Vagina (tissue), 2 donors: ENCODE measurements at places on chromosomes 1 and 21.

DNA sequence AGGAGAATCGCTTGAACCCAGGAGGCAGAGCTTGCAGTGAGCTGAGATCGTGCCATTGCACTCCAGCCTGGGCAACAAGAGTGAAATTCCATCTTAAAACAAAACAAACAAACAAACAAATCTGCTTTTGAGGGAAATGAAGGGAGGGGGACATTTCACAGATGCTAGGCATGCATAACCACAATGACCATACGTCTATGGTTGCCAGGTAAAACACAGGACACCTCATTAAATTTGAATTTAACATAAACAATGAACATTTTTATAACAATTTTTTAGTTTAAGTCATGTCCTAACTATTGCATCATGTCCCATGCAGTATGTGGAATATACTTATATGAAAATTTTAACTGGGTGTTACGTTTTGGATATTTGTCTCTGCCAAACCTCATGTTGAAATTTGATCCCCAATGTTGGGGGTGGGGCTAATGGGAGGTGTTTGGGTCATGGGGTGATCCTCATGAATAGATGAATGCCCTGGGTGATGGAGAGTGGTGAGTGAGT is 31.0 kb upstream of the ZBTB18 start:
- DNase-seq: no peak

GRCh38 chr1:30670240-30671060 is 52.9 kb downstream of the MATN1 start:
- no peak for DNase-seq

- DNase-seq: no peak
Observed at GRCh38 chr21:41901099-41901498, 22.0 kb upstream of the PRDM15 start.

GRCh38 chr1:230693221-230693620 is 20.7 kb downstream of the AGT start:
- DNase-seq: no peak

- no peak for DNase-seq
Observed at GRCh38 chr1:160830321-160831153, 32.1 kb downstream of the CD244 start.

- no peak for DNase-seq
Observed at GRCh38 chr21:14864211-14865021, 200.4 kb downstream of the NRIP1 start.

DNA sequence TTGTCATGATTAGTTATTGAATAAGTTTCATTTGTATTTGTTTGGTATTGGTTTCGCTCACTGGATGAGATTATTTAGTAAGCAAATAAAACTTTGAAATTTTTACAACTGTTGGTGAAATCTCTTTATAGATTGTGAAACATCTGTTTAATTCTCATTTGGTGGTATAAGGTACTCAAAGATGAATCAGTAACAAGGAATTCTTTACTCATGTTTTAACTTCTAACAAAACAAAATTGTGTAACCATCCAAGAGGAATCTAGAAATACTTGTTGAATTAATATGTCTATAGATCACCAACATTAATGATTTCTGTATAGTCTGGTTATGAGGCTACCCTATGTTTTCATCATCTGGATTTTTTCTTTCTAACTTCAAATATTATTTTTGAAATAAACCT is 62.8 kb upstream of the USP25 start:
- DNase-seq: no peak

DNA sequence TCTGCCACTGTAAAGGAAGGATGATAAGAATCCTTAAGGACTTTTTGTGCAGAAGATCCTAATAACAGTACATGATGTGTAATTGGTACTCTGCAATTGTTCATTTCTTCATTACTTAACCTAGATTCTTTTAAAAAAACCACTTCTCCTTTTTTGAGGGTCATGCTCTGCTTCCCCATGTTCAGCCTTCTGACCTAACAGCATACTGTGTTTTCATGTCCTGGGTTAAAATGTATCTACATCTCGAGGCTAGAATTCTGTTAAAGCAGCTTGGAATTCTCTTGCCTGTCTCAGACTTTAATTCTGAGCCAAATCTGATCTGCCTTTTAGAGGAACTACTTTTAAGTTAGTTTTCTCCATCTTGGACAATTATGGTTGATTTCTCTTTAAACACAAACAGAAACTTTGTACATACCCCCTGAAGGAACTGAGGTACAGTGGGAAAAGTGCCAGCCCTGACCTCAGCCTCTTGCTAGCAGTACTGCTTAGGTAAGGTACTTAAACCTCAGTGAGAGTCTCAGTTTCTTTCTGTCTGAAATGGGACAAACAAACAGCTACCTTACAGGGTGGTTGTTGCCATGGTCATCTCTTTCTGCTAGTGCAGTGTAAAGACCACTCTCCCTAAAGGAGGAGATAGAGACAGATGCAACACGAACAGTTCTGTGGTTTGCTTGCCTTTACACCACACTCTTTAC is 103.2 kb upstream of the DYNLT5 start:
- no peak for DNase-seq

DNA sequence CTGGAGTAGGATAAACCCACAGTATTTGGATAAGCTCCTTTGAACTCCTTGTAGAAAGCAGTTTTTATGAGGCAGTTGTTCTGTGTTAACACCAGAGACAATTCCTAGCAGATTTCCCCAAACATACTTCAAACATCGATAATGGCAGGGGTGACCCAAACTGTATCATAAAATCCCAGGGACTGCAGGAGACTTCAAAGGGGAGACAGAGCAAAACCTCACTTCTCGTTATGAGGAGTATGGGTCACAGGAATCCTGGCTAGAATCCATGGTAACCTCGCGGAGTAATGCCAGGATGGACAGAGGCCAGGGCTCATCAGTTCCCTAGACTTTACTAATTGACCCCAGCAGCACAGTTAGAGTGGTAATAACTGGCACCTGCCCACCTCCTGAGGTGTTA is 148.0 kb downstream of the DHRS3 start:
- DNase-seq: no peak

DNA sequence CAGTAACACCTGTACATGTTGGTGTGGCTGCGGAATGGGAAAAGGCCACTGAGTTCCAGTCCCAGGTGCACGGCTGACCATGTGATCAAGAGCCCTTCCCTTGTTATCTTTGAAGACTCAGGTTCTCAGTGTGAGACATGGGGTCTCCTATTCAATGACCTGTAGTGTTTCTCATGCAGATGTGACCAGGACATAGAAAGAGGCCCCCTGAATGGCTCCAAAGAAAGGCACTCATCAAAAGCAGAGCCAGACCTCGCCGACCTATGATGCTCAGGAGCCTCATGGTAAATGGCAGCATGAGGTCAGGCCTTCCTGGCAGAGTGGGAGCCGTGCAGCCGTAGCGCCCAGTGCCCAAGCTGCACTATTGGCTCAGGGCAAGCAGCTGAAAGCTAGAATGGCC is 42.3 kb upstream of the HAO2 start:
- no peak for DNase-seq

DNA sequence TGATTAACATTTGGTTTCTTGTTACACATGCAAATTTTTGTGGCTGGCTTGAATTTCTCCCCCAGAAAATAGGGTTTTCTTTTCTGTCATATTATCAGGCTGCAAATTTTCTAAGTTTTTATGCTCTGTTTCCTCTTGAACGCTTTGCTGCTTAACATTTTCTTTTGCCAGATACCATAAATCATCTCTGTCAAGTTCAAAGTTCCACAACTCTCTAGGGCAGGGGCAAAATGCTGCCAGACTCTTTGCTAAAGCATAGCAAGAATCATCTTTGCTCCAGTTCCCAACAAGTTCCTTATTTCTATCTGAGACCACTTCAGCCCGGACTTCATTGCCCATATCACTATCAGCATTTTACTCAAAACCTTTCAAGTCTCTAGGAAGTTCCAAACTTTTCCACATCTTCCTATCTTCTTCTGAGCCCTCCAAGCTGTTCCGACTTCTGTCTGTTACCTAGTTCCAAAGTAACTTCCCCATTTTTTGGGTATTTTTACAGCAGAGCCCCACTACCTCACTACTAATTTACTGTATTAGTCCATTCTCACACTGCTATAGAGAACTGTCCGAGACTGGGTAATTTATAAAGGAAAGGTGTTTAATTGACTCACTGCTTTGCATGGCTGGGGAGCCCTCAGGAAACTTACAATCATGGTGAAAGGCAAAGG is 486.9 kb upstream of the NCAM2 start:
- DNase-seq: no peak

GRCh38 chr21:29218749-29219148 is 80.0 kb upstream of the BACH1 start:
- DNase-seq: no peak

- no peak for DNase-seq
Observed at GRCh38 chr21:41506611-41507520, 1.1 kb downstream of the TMPRSS2 start.

DNA sequence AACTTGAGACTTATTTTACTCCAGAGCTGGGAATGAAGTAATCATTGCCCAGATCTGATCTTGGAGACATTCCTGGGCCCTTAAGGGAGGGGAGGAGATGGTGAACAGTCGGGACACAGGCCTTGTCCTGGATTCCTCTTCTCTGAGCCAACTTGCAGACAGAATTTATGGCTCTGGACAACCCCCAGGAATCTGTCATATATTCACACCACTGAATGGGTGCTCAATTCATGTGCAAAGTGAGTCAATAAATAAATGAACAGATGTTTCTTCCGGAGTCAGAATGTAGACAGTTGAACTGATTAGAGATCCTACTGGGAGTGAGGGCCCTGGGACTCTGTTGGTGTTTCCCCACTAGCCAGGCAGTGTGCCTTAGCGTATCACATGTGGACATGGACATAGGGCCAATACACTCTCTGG is 2.6 kb downstream of the TUFT1 start:
- DNase-seq: no peak

DNA sequence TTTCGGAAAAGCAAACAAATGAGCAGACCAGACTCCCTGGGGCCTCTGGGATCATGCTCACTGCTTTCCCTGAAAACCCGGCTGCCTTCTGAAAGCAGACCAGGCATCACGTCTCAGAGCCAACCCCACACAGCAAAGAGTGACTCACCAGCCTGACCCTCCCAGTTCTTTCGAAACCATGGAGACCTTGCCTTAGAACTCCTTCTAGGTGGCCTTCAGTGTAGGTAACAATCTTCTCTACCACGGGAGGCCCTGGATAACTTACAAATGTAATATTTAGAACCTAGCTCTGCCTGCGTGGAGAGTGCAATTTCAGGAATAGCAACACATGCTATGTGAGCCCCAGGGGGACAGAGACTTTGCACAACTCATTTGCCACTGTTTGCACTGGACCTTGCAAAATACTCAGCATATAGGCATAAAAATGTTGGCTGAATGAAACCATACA is 105.2 kb downstream of the SUSD4 start:
- DNase-seq: peak; percentile 12

- no peak for DNase-seq
Observed at GRCh38 chr1:9371391-9371935, 78.8 kb downstream of the SPSB1 start.

DNA sequence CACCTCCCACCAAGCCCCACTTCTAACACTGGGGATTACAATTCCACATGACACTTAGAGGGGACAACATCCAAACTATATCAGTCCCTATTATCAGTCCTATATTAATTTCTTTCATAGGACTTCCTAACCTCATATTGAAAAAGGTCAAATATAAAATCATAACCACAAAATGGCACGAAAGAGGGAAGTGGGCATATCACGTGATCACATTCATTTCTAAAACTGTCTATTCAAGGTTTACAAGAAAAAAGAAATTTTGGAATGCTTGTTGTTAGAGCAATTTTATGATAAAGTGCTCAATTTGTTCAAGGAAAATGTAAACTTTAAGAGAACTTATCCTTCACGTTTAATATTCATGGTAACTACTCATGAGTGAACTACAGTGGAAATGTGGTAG is 13.2 kb upstream of the CDC7 start:
- no peak for DNase-seq

- DNase-seq: no peak
Observed at GRCh38 chr1:44655609-44656008, 18.7 kb downstream of the TMEM53 start.
